ENCODE measurements at places on chromosomes 7 and 10.
A peak's percentile ranks its signal among the peaks of the same experiment; 100 is the strongest.

- no peak for DNase-seq
Observed at GRCh38 chr7:92699560-92699959, 109.4 kb upstream of the FAM133B start.

- DNase-seq = no peak
Observed at GRCh38 chr10:26698909-26699308, 1.4 kb downstream of the PDSS1 start.

- no peak for DNase-seq
Observed at GRCh38 chr10:89887406-89887805, 186.0 kb downstream of the KIF20B start.

DNA sequence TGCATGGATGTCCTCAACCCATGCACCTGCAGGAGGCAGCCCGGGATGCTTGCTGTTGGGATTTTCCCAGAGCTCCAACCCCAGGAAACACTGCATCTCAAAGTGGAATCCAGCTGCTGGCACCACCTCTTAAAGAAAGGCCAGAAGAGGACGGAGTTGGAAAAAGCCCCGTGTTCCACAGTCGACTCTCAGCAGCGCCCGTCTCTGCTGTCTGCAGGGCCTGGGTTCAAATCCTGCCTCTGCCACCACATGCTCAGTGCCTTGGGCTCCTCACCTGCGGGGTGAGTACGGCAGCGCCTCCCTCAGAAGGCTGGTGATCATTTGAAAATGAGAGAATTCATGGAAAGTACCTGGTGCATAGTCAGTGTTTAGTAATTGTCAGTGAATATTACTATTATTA lies 65.6 kb upstream of the ZNF716 start:
- DNase-seq = no peak

DNA sequence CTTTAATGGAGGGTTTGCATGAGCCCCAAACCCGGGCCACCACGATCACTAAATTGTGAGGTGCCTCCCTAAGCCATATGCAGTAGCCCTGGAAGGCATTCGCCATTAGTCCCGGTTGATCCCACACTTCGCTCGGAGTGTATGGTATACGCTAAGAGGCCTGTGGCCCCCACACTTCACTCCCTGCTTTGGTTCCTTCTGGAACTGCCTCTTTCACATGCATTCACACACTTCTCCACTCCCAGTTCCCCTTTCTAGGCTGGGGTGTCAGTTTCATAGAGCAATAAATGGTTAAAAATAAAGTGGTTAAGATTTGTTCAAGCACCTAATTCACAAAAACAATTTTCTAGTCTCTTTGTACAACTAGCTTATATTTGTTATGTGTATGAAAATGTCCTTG lies 212.1 kb upstream of the KCND2 start:
- DNase-seq = no peak

DNA sequence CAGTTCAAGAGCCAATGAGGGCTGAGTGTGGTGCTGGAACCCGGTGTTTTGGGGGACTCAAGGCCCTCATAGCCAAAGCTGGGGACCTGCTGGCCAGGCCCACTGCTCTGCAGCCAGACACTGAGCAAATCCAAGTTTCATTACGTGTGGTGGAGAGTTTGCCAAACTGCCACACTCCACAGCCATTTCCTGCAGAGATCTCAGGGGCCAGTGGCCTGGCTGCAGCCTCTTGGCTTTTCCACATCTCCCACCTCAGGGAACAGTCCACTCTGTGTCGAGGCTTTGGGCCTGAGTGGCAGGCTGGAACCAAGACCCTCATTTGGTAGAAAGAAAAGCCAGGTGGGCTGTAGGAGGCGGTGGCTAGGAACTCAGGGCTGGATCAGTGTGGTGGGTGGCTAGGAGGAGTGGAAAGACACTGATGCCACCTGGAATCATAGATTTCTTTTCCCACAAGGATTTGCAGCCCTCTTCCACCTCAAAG lies 3.2 kb downstream of the HOXA11 start:
- no peak for DNase-seq

DNA sequence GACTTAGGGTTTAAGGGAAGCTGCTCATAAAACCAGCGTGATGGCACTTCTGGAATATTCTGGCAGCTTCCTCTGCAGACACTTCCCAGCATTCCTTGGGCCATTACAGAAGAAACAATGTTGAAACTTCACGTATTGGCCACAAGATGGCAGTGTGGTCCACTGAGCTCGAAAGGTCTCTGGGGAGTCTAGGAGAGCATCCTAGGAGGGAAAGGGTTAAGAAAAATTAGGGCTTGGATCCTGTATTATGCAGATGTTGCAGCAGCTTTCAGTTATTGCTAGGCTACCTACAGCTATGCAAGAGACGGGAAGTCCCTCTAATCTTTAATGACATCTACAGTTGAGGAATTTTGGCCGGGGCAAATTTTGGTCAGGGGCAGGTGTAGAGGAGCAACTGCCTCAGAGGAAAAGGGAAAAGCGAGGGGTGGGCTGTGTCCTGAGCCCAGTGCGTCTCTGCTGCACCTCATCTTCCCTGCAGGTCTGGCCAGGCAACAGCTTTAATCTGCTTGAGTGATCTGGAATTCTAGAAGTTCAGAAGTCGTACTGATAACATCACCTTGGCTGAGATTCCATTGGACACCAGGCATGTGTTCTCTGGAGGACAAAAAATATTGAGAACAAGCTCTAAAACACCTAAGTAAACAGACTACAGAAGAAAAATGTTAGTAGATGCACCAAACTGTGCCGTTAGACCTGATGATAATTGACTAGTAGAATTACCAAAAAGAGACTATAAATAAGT lies 220.8 kb upstream of the PRSS58 start:
- peak; percentile 74 for DNase-seq
